GM12865 (cell line): ENCODE measurements at places on chromosomes 2 and 18.

DNA sequence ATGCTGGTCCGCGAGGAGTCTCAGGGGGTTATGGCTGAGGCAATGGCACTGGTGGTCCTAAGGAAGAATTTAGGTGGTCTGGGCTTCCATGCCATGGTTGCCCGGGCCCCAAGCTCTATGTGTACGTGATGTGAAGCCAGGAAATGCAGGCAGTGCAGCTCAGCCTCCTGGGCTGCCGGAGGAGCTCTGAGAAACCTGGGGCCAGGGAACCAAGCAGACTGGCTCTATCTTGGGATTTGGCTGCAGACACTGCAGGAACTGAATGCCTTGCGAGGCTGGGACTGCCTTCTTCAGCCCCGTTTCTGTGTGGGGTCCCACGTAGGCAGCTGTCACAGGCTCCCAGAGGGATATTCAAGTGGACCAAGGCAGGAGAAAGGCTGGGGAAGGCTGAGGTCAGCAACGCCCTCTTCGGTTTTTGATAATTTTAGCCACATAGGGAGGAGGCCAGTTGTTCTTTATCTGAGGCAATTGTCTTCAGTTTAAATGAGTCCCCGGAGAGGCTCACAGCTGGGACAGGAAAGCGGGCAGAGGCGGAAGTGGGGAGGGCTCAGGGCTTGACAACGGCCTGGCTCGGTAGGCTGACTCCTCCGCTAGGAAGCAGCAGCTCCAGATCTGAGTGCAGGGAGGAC is 77.7 kb downstream of the RHOB start:
- peak; percentile 83 for DNase-seq

DNA sequence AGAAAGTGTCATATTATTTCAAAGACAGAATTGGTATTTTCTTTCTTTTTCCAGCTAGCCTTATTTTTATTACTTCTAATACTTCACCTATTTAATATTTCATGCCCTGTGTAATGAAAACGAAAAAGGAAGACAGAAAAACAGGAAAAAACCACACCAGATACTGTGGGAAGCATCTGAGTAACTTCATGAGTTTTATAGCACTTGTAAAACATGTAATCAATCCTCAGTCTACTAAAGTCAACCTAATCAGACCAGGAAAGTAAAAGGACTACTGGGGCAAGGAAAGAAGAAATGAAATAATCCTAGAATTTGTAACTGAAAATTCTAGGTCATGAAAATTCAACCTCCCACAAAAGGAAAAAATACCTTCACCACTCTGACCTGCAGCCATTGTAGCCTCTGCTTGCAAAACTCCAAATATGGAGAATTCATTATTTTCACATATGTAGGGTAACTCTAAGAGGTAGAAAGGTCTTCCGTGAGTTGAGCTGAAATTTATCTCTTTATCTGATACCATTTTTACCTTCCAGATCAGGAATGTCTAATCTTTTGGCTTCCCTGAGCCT is 34.7 kb upstream of the STRN start:
- DNase-seq = no peak

- no peak for DNase-seq
Measured at GRCh38 chr2:85434696-85435095, 16.2 kb downstream of the SH2D6 start.

DNA sequence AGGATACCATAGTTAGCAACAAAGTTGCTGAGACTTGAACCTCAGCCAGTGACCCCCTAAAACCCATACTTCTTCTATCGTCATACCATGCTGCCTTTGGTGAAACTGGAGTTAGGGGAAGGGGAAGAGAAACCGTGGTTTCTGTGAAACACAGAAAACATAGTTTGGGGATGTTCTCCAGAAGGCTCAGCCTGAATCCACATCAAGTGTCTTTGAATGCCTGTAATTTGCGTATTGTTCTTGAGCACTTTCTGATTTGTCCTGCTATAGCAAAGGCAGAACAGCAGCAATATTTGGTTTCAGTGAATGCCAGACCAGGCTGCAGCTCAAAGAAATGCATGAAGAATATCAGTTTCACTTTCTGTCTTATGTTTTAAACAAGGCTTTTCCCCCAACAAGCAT is 258.7 kb downstream of the TTC32 start:
- peak; percentile 44 for DNase-seq

- DNase-seq = no peak
Measured at GRCh38 chr2:127045792-127046501, 61.0 kb downstream of the BIN1 start.

DNA sequence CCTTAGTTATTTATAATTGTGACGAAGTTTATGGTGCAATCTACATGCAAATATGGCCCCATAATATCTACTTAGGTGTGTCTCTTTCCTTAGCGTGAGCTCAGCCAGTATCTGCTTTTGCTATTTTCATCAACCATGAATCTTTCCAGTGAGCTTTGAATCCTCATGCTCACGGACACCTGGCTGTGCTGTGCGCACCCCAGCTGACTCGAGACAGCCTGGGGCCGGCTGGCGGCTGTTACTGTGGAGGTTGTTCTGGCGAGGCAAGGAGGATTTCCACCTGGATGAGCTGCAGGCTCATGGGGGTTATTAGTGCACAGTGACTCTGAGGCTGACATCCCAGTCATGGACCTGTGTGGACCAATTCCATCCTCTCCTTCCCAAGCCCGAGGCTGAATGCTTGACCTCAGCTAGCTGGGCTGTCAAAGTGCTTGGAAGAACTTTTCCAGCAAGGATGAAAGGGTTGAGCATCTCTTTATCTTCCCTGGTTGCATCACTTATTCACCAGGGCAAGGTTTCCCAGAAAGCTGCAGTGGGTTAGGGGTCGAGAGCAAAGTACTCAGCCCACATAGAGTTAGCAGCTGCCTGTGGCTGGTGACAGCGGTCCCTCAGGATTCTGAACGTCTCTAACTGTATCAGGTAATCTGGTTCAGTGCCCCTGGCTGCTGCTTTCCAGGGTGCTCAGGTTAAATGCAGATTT is 141.7 kb downstream of the ARL4C start:
- DNase-seq = peak; percentile 20

DNA sequence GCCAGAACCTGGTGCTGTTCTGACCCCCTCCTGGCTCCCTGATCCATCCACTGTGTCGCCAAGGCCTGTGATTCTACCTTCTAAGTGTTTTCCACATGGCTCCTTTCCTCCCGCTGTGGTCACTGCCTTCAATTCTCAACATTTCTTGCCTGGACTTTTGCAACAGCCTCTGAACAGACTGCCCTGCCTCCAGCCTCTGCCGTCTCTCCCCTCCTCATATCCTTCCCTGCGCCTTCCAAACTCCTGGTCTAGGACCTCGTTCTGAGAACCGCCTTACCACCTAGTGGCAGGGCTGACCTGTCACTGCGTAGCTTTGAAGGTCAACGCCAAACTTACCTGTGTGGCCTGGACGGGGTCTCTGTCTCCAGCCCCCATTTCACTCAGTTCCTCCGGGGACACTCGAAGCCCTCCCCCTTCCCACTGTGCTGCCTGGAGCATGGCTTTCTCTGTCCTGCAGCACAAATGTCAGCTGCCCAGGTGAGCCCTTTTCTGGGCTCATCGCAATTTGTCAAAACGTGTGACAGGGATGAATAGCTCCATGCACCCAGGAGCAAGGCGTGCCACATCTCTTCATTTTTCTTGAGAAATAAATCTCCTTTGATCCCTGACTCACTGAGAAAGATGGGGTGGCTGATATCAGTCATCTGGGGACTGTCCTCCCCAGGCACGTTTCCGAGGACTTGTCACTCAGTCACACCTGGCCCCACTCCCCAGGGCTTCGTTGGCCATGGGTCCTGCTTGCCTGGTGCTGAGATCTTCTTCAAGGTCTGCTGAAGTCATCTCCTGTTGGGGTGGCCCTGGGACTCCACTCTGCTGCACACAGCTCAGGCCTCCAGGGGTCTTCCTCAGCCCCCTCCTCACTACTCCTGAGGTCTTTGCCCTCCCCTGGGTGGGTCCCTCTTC is 46.7 kb downstream of the LDLRAD4 start:
- no peak for DNase-seq

- no peak for DNase-seq
Measured at GRCh38 chr2:61379521-61379920, 91.4 kb downstream of the USP34 start.

DNA sequence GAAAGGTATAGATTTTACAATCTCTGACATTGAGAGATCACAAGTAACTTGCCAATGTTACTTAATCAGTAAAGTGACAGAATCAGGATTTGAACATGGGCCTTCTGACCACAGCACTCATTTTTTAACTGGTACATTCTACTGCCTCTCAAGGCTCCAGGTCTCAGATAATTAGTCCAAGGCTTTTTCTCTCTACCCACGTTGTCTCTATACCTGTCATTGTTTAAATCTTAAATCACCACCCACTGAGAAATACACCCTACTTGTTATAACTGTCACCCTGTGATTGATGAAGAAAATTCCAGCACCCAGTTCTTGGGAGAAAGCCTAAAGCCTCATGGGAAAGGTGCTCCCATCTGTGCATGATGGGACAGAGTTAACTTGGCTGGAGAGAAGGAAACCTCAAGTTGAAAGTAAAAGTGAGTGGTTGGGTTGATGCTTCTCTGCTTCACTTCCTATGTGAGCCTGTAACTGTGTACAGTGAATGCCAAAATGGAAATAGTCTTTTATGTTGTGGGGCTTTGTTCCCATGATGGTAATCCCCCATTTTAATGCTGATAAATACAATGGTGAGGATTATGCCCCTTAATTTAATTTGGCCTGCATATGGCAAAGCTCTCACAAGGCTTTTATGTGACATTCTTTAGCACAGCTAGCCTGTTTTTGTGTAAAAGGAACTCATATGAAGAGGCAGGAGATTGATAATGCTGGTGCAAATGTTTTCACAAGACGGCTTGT is 190.1 kb upstream of the SP5 start:
- DNase-seq = peak; percentile 37

DNA sequence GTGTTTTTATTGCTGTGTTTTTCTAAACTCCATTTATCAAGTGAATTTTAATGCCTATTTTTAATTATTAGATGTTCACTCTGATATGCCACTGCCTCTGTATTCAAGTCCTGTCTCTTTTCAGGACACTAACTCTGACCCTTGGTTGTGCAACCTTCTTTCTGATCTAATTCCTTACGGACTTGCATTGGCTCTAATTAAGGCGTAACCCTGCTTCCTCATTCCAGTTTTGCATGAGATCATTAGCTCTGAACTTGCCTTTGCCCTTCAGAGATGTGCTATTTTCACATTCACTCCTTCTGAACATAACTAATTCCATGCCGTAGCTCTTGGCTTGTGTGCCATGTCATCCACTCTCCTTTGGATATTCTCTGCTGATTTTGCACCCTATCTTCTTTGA is 162.5 kb upstream of the TMEFF2 start:
- no peak for DNase-seq

- DNase-seq = no peak
Measured at GRCh38 chr2:179344280-179344964, 79.8 kb upstream of the SESTD1 start.

GRCh38 chr2:74528600-74529356 is 728 bp downstream of the AUP1 start:
- peak; percentile 60 for DNase-seq

DNA sequence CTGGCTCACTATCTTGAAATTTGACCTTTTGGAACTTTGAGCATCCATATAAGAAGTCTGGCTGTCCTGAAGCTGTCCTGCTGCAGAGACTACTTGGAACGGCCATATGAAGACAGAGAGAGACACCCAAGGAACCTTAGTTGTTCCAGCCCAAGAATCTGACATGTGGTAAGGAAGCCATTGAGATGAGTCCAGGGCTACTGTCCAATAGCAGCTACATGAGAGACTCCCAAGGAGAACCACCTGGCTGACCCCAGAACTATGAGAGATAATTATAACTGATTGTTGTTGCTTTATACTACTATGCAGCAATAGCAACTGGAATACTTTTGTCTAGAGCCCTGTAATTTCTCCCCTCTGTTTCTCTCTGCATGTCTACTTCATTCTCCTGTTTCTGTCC is 234.3 kb upstream of the TANK start:
- DNase-seq = no peak

DNA sequence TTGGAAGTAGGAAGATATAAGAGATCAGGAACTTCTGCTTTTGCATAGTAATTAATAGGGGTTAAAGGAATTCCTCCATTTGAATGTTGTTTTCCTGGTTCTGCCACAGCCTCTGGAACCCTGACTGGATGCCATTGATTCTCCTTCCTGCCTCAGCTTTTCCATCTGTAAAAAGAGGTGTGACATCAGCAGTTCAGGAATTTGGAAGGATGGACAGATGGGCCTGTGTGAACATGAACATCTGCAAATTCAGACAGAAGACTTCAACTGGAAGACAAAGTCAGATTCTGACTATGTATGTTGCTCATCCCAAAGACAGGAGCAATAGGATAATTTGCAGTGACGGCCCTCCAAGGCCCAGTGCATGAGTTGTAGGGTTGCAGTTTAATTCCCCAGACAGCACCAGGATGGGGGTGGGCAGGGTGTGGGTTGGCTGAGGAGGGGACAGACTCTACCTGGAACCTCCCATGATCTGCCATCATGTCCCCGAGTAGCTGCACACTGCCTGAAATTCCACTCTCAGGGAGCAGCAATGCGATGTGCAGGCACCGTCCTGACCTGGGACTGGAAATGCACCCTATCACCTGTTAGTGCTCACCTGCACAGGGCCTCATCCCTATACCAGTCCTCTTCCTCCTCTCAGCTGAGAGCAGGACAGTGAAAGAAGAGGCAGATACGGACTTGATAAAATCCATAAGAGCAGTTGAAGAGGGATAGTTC is 98.9 kb upstream of the EPAS1 start:
- no peak for DNase-seq

GRCh38 chr2:152588998-152589397 is 128.3 kb downstream of the PRPF40A start:
- no peak for DNase-seq

DNA sequence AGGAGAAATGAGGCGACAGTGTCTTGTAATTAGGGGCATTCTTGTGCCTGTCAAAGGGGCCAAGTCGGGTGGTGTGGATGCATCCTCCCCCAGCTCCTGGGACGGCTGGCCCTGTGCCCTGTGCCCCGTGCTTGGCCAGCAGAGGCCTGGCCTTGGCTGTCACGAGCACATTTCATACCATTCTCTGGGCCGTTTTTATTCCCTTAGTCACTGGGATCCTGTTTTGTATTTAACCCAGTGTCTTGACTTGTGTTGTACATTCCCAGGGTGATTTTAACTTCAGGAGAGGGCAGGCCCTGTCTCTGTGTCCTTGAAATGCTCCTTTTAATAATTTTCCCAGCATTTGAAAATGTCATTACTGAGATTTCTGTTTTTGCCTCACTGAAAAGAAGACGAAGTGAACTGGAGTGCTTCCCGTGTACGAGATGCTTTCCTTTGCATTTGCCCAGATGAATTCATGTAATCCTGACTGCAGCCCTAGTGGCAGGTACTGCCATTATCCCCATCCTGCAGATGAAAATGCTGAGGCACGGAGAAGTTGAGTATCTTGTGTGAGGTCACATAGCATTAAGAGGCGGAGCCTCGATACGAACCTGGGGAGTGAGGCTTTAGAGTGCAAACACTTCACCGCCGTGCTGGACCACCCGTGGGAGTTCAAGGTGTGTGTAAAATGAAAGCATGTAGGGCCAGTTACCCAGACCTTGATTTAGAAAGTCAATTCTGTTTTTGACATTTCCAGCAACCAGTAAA is 57.0 kb downstream of the SH3RF3 start:
- DNase-seq = no peak

GRCh38 chr2:105771836-105772235 is 27.1 kb downstream of the NCK2 start:
- DNase-seq = no peak

GRCh38 chr2:102268510-102269199 is 42.7 kb upstream of the IL1RL1 start:
- DNase-seq = no peak

- peak; percentile 49 for DNase-seq
Measured at GRCh38 chr2:205700331-205701132, 18.2 kb downstream of the NRP2 start.
